DMS79 (cell line): ENCODE measurements at places on chromosomes 3 and 15.

GRCh38 chr15:62803856-62804400, 238.6 kb upstream of the TPM1 start:
- no peak for DNase-seq

- DNase-seq: no peak
Observed at GRCh38 chr3:30708472-30708871, 102.1 kb downstream of the TGFBR2 start.

GRCh38 chr3:196796317-196796716, 56.7 kb downstream of the PAK2 start:
- DNase-seq: no peak

DNA sequence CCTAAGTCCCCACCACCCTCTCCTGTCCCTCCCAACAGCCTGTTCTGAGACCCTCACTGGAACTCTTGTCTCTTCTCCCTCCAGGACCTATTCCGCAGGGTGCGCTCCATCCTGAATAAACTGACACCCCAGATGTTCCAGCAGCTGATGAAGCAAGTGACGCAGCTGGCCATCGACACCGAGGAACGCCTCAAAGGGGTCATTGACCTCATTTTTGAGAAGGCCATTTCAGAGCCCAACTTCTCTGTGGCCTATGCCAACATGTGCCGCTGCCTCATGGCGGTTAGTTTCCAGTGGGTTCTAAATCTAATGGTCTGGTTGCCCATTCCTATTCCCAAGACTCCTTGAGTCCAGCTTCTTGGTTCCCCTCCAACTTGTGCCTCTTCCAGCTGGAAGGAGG, 9.3 kb downstream of the EIF4G1 start:
- no peak for DNase-seq

DNA sequence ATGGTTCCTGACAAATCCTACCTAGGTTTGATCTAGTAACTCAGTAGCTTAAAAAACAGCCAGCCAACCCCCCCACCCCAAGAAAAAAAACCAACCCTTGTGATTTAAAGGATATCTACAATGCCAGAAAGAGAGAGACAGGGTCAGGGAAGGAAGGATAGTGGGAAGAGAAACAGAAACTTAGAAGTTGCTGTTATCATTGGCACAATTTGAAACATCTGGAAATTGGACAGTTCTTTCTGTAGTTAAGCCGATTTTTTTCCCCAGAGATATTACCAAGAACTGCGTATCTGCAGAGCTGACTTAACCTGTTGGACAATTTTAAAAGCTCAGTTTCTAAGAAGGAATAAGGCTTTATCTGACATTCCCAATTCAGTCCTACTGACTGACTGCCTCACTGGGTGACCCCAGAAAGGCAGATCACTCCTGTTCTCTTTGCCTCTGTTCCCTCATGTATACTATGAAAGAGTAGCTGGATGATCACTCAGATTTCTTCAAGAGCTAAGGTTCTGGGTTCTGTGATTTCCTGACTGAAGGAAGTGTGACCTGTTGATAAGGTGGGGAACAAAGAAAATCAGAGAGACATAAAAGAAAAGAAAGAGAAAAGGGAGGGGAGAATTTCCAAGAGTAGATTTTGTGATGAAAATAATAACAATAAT, 128.3 kb downstream of the MAP2K5 start:
- DNase-seq: no peak

DNA sequence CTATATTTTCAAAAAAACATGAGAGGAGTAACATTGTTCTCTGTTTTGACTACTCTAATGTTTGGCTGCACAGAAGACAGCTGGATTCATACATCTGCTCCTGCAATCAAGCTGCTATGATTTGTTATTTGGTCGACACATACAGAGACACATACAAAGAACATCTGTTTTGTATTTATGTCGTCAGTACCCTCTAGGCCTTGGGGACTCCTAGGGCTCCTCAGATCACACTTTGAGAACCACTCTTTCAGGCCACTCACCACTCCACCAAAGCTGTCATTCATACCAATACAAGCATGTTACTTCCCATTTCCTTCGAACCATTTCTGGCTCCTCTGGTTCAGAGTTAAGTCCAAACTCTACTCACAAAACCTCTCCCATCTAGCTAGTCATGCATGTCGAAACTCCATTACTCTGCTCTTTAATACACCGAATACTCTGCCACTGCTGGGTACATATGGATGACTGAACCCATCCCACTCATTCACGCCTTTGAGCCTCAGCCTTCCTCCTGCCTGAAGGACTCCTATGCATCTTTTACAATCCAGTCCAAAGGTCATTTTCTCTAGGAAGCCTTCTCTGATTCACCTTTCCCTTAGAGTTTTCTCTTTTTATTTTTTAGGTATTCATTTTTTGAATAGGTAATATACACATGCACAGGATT, 102.9 kb upstream of the ARHGEF3 start:
- no peak for DNase-seq

- no peak for DNase-seq
Observed at GRCh38 chr3:8967553-8967952, 4.3 kb upstream of the RAD18 start.

DNA sequence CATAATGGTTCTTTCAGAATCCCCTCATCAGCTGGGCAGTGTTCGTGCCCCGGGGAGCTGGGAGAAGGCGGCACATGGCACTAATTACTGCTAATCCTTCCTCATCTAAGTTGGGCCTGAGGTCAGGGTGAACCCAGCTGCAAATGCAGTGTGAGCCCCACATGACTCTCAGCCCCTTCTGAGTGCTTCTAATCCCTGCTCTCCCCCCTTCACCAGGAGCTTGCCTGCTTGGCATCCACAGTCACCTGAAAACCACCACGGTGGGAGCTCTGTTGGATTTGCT, 455 bp upstream of the TRPM1 start:
- DNase-seq: no peak

GRCh38 chr3:61340931-61341461, 89.7 kb upstream of the FHIT start:
- no peak for DNase-seq

DNA sequence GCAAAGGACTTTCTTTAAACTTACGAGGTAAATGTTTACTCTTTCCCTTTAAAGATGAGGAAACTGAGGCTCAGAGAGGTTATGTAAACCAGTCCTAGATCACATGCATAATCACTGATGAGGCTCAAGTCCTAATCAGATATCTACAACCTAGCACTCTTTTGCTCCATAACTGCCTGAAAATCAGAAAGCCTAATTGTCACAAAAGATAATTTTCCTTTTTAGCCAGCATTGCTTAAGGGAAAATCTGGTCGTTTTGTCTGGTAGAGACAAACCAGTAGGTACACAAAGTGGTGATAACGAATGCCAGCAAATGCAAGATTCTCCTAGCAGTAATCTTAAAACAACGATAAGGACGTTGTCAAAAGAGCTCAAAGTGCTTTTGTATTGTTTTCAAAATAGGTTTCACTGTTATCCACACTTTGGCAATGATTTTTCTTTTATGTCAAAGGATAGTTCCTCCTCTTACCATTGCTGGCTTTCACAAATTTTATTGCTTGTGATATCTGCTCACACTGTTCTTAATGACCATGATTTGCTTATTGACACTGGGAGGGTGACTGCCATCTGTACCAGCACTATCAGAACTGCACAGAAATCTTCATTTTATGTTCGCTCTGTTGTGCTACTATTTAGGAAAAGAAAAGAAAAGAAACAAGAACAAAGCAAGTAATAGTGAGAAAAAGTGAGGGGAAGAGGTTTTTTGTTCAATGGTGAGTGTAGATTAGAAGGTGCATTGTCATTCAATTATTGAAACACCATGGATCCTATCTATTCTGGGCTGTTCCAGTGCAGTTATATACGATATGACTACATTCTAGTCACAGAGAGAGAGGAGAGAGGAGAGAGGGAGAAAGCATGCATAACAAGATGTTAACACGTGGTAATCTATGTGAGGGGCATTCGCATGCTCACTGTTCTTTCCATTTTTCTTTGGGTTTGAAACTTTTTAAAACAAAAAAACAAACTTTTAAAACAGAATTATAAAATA, 13.7 kb downstream of the IQCH start:
- DNase-seq: no peak

- DNase-seq: no peak
Observed at GRCh38 chr15:77508541-77509243, 88.0 kb downstream of the HMG20A start.

GRCh38 chr15:86165265-86166211, 85.9 kb downstream of the AGBL1 start:
- no peak for DNase-seq

DNA sequence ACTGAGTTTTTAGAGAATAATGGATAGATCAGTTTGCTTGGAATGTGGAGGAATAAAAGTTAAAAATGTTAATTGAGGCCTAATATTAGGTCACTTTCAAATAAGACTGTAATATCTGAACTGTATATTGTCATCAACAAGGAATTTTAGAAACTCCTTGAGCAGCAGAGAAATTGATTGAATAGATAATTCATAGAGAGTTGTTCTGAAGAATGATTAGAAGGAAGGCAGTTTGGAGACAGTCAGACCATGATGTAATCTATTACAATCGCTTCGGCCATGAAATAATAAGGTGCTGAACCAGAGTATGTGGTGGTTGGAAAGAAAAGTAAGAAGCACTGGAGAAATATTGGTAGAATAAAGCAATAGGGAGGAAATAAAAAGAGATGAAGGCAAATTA, 15.7 kb downstream of the ECT2 start:
- DNase-seq: no peak
